Left colon (tissue), 2 donors: ENCODE measurements at places on chromosomes 4 and X. TPM values are rescaled to one million over a fixed set of nuclear protein-coding genes. Genes with fewer than 3 reads are reported as not detected.

The PPP4R3C gene
- not detected for total RNA-seq

The AWAT2 gene
- total RNA-seq, result not detected

The GABRG1 gene
- 0.03 TPM for total RNA-seq

- no peak for DNase-seq
Measured at GRCh38 chrX:27380163-27380845, 82.8 kb downstream of the PPP4R3C start.

DNA sequence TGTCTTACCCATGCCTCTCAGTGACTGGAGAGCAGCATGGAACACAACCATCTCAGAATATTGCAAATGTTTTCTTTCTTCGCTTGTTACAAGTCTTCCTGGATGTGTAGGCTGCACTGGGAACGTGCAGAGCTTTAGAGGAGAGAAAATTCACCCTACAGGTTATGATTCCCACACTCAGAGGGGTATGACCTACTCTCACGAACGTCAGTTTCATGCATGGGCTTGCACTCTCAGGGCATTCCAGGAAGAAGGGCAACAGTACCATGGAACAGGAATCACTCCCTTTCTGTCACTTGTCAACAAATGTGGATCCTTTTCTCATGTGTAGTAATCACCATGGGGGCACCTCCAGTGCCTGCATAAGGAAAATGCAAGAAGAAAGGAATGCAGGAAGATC, 75.8 kb downstream of the NBDY start:
- DNase-seq, result no peak

DNA sequence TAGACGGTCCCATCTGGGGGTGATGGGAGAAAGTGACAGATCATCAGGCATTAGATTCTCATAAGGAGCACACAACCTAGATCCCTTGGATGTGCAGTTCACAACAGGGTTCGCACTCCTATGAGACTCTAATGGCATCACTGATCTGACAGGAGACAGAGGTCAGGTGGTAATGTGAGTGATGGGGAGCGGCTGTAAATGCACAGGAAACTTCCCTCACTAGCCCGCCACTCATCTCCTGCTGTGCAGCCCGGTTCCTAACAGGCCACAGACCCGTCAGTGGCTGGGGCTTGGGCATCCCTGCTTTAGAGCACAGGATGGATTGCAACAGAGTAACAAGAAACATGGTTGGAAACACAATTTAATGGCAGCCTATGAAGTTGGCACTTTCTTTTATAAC, 172.6 kb upstream of the VCX3A start:
- DNase-seq, result no peak

GRCh38 chr4:18056030-18056429, 34.5 kb upstream of the LCORL start:
- DNase-seq, result no peak

GRCh38 chr4:145861336-145862318, 77.0 kb downstream of the ZNF827 start:
- no peak for DNase-seq

The RHOXF2B gene
- not detected for total RNA-seq

The GPR78 gene
- 0.14 TPM for total RNA-seq

The DMRTC1B gene
- total RNA-seq, result 0.61 TPM
